ENCODE measurements at places on chromosomes 11 and 22. TPM values are rescaled to one million over a fixed set of nuclear protein-coding genes. Genes with fewer than 3 reads are reported as not detected.

Gene ARHGAP42
- total RNA-seq: 7.0 TPM

- DNase-seq: no peak
Observed at GRCh38 chr11:86052693-86053641, 15.9 kb downstream of the PICALM start.

DNA sequence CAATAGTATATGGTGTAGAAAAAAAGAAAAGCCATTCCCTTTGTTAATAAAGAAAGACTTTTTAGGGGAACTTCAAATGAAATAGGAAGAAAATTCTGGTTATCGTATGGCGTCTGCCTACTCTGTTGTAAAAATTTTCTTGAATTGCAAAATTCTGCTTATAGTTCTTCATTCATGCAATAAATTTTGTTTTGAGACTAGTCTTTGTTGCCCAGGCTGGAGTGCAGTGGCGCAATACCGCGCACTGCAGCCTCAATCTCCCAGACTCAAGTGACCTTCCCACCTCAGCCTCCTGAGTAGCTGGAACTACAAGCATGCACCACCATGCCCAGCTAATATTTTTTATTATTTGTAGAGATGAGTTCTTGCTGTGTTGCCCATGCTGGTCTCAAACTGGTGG, 5.8 kb downstream of the DDIAS start:
- DNase-seq: no peak

- peak; percentile 36 for DNase-seq
Observed at GRCh38 chr11:106160494-106160893, 83.0 kb downstream of the AASDHPPT start.

Gene NLRP14
- not detected for total RNA-seq

Measured in M059J (cell line).